ENCODE measurements at places on chromosomes 6 and 20.

DNA sequence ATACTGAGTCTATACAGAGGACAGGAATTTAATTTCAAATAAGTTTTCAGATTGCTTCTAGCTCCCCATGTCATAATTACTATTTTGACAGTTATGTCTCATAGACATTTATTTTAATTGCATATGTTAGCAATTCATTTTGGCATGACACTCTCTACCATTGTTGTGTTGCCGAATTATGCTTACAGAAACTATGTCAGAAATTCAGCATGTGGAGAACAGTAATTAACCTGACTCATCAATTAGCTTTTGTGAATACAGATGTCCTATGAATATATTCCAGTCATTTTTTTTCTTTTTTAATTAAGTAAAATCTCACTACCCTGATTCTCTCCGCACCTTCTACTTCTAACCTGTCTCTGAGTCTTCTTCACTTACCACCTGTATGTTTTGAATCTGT is 105.1 kb downstream of the NKAIN2 start:
- DNase-seq, result no peak

- no peak for DNase-seq
Observed at GRCh38 chr20:51800060-51800871, 2.1 kb downstream of the SALL4 start.

DNA sequence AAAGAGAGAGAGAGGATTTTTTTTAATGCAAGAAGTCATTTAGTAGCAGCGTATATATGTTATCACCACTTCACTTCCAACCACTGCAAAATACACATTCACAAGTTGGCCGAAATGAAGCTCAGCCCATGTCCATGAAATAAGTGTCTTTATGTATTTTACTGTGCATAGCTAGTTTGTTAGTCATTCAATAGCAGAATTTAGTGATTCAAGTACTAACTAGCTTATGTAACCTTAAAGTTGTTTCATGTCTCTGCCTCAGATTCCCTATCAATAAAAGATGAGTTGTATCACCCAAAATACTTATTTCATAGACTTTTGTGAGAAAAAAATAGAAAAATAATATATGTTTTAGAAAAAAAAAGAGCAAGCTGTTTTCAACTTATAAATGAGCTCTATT is 153.7 kb upstream of the PRDM1 start:
- DNase-seq, result no peak

GRCh38 chr6:130822736-130823135 is 4.5 kb upstream of the SMLR1 start:
- no peak for DNase-seq

Measured in NCI-H2081 treated with DMSO at 0.1 percent for 48 hours (cell line).